Upper lobe of right lung (tissue), 1 donor: ENCODE measurements at places on chromosomes 16 and 17. TPM values are rescaled to one million over a fixed set of nuclear protein-coding genes. Genes with fewer than 3 reads are reported as not detected.

- H3K27ac ChIP-seq, result no peak overlapping the region
- no peak for DNase-seq
- no peaks in the 10 kb centered on the region for H3K36me3 ChIP-seq
- H3K4me3 ChIP-seq, result no peak overlapping the region
- no peaks in the 10 kb centered on the region for H3K27me3 ChIP-seq
Observed at GRCh38 chr17:55872374-55872773, 121.5 kb downstream of the PCTP start.

- no peaks in the 10 kb centered on the region for H3K27me3 ChIP-seq
- peaks cover 16% of the 10 kb centered on the region for H3K4me1 ChIP-seq
- H3K36me3 ChIP-seq, result peaks cover 52% of the 10 kb centered on the region
- no peak overlapping the region for H3K27ac ChIP-seq
Observed at GRCh38 chr16:369866-370436, 387 bp downstream of the MRPL28 start.

DNA sequence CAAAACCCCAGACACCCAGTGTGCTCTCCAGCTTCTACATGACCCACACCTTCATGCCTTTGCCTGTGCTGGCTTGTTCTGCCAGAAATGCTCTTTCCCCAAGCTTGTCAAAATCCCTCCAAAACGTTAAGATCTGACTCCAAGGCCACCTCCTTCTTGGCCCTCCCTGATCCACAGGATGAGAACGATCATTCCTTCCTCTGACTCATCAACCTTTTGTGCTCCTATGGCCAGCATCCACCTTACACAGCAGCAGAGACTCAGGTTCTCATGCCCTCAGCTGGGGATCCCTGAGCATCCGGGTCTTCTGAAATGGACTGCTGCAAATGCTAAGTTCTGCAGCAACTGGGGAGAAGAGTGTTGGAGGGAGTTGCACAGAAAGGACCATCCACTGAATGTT lies 2.9 kb downstream of the ZBTB4 start:
- H3K4me1 ChIP-seq, result peaks cover 43% of the 10 kb centered on the region
- H3K27ac ChIP-seq, result peak overlapping the region; percentile 99
- H3K4me3 ChIP-seq, result no peak overlapping the region
- no peak for DNase-seq

GRCh38 chr16:72657164-72657563 lies 390.8 kb downstream of the ZFHX3 start:
- DNase-seq, result no peak
- H3K27ac ChIP-seq, result no peak overlapping the region
- no peaks in the 10 kb centered on the region for H3K36me3 ChIP-seq
- no peaks in the 10 kb centered on the region for H3K4me1 ChIP-seq
- no peak overlapping the region for H3K4me3 ChIP-seq

GRCh38 chr17:47700471-47701449 lies 6.8 kb downstream of the TBKBP1 start:
- H3K27ac ChIP-seq, result no peak overlapping the region
- H3K36me3 ChIP-seq, result peaks cover 7% of the 10 kb centered on the region
- H3K27me3 ChIP-seq, result no peaks in the 10 kb centered on the region
- peak; percentile 41 for DNase-seq

- DNase-seq, result no peak
- peaks cover 8% of the 10 kb centered on the region for H3K4me1 ChIP-seq
- peaks cover 97% of the 10 kb centered on the region for H3K27me3 ChIP-seq
- H3K36me3 ChIP-seq, result no peaks in the 10 kb centered on the region
- H3K27ac ChIP-seq, result no peak overlapping the region
Observed at GRCh38 chr16:3171855-3172593, 16.0 kb upstream of the OR1F1 start.

DNA sequence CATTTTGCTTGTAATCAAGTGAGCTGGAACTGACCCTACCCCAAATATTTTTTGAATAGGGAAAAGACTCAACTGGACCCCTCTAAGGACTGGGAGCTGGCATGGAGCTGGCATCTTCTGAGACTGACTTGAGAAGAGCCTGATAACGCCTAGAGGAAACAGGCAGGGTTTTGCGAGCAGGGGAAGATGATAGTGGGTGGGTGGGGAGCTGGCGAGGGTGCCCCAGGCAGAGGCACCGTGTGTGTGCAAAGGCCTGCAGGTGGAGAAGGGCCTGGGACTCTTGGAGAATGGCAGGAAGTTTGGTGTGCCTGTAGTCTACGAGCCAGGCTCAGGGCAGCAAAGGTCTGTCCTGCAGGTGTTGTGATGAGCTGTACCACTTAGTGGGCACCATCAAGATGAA lies 4.1 kb downstream of the CRISPLD2 start:
- H3K27ac ChIP-seq, result peak overlapping the region; percentile 58
- DNase-seq, result no peak
- no peaks in the 10 kb centered on the region for H3K36me3 ChIP-seq
- no peak overlapping the region for H3K4me3 ChIP-seq
- peaks cover 33% of the 10 kb centered on the region for H3K4me1 ChIP-seq
- H3K27me3 ChIP-seq, result peaks cover 15% of the 10 kb centered on the region

- H3K4me1 ChIP-seq, result no peaks in the 10 kb centered on the region
- no peak for DNase-seq
- H3K27me3 ChIP-seq, result no peaks in the 10 kb centered on the region
- H3K27ac ChIP-seq, result no peak overlapping the region
- H3K4me3 ChIP-seq, result no peak overlapping the region
- H3K36me3 ChIP-seq, result no peaks in the 10 kb centered on the region
Observed at GRCh38 chr17:15293558-15293957, 28.4 kb upstream of the PMP22 start.

GRCh38 chr17:45752246-45752645 lies 31.9 kb upstream of the CRHR1 start:
- no peak overlapping the region for H3K4me3 ChIP-seq
- DNase-seq, result no peak
- H3K4me1 ChIP-seq, result no peaks in the 10 kb centered on the region
- no peaks in the 10 kb centered on the region for H3K36me3 ChIP-seq

DNA sequence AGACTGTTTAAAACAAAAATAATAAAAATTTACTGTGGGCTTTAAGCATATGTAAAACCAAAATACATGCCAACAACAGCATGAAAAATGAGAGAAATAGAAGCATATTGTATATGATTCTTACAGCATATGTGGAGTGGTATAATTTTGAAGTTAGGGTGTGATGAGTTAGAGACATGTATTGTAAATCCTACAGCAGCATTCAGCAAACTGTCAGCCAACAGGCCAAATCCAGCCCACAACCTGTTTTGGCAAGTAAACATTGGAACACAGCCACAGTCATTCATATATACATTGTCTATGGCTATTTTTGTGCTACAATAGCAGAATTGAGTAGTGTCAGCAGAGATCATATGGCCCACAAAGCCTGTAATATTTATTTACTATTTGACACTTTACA lies 42.3 kb downstream of the ZNF18 start:
- H3K36me3 ChIP-seq, result no peaks in the 10 kb centered on the region
- no peak overlapping the region for H3K27ac ChIP-seq
- no peak for DNase-seq
- H3K4me3 ChIP-seq, result no peak overlapping the region
- H3K4me1 ChIP-seq, result no peaks in the 10 kb centered on the region
- no peaks in the 10 kb centered on the region for H3K27me3 ChIP-seq

GRCh38 chr17:59530531-59530930 lies 34.9 kb upstream of the DHX40 start:
- H3K27ac ChIP-seq, result no peak overlapping the region
- no peaks in the 10 kb centered on the region for H3K36me3 ChIP-seq
- no peaks in the 10 kb centered on the region for H3K27me3 ChIP-seq
- no peak for DNase-seq
- no peaks in the 10 kb centered on the region for H3K4me1 ChIP-seq

GRCh38 chr16:49600536-49600935 lies 226.9 kb downstream of the C16orf78 start:
- H3K36me3 ChIP-seq, result no peaks in the 10 kb centered on the region
- H3K27ac ChIP-seq, result no peak overlapping the region

DNA sequence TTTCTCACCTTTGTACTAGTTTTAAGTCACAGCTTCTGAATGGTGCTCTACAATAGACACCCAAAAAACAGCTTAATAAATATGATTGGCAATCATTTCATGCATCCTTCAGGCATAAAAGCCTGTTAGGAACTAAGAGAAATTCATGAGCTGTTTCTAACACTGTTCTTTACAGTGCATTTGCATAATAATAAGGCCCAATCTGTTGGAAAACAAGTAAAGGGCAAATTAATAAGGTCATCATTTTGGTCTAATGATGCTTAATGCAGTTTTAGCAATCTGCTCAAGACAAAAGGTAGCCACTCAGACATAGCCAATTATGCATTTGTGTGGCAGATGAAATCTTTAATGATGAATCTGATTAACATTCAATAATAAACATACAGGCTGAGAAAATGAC lies 55.5 kb upstream of the NACA2 start:
- H3K36me3 ChIP-seq, result no peaks in the 10 kb centered on the region
- H3K4me1 ChIP-seq, result no peaks in the 10 kb centered on the region
- no peak overlapping the region for H3K4me3 ChIP-seq
- no peak for DNase-seq
- no peak overlapping the region for H3K27ac ChIP-seq

DNA sequence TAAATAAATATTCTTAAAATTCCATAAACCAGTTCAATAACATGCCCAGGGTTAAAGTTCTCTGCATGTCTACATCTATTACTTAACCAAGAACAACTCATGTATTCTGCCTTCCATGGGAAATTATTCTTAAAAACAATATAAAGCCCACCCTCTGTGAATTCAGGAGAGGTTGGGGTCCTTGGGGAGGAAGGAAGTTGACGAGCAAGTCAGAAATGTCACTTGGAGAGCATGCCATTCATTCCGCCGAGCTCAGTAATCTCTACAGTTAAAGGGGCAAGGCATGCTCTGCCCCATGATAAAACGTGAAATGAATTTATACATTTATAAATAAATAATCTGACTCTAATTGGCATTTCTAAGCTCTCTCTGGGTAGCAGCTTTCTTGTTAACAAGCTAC lies 405.1 kb downstream of the TOX3 start:
- no peaks in the 10 kb centered on the region for H3K27me3 ChIP-seq
- H3K4me1 ChIP-seq, result no peaks in the 10 kb centered on the region
- no peak overlapping the region for H3K4me3 ChIP-seq
- DNase-seq, result no peak
- H3K36me3 ChIP-seq, result no peaks in the 10 kb centered on the region

DNA sequence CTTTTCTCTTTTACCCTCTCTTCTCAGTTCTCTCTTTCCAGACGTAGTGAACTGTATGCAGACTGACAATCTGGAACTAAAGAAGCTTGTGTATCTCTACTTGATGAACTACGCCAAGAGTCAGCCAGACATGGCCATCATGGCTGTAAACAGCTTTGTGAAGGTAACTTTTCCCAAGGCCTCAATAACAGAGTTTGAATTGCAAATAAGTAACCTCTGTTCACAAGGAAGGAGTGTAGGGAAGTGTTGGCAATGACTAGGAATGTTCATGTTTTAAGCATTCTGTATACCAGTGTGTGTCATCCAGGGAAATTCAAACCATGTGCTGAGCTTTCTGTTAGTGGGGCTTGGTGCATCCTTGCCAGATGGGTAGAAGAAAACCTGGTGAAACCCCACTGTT lies 18.6 kb downstream of the AP2B1 start:
- DNase-seq, result no peak
- H3K4me1 ChIP-seq, result no peaks in the 10 kb centered on the region
- H3K27me3 ChIP-seq, result no peaks in the 10 kb centered on the region
- no peak overlapping the region for H3K4me3 ChIP-seq

DNA sequence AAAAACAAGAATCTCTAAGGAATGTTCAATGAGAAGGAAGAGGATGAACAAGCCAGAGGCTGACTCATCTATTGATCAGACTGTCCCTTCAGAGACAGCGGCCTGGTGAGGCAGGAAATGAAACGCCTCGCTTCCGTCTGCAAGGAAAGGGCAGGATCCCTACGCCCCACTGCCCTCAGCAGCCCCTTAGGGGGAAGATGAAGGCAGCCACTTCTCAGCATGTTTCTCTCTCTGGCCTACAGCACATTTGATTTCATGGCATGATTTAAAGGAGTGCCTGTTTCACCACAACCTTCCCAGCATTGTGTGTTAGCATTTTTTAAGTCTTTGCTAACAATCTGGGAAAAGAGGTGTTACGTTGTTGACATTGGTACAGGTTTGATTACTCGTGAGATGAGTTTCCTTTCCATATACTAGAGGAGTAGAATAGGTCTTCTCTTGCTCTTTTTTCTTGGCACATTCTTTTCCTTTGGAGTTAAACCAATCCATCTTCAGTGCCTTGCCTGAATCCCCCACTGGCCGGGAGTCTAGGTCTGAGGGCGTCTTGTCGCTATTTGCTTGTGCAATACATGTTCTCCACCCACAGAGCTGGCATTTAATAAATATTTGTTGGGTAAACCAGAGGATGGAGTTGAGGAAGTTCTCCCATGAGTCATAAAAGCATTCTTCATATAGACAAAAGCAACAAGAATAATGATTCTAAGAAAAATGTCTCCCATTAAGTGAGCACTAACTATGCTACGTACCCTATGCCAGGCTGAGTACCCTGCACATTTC lies 47.4 kb downstream of the RBFOX3 start:
- no peak overlapping the region for H3K27ac ChIP-seq
- H3K4me3 ChIP-seq, result no peak overlapping the region
- DNase-seq, result no peak
- H3K4me1 ChIP-seq, result no peaks in the 10 kb centered on the region

The NOG gene
- total RNA-seq, result 2.3 TPM

The ANKS3 gene
- 20.6 TPM for total RNA-seq

The PERCC1 gene
- total RNA-seq, result not detected

The ACLY gene
- 112 TPM for total RNA-seq

The KRT39 gene
- total RNA-seq, result 0.35 TPM

The SOX8 gene
- 0.81 TPM for total RNA-seq

The DYNLRB2 gene
- not detected for total RNA-seq

The MFSD6L gene
- 0.41 TPM for total RNA-seq
